ENCODE measurements at places on chromosomes 2 and 18. TPM values are rescaled to one million over a fixed set of nuclear protein-coding genes. Genes with fewer than 3 reads are reported as not detected.

Gene ANAPC1
- total RNA-seq, result 18.9 TPM

Gene ATP6V1C2
- total RNA-seq, result 0.06 TPM

Gene ACTG2
- total RNA-seq, result 0.17 TPM

Gene POTEE
- total RNA-seq, result 0.06 TPM

Gene CXCR4
- total RNA-seq, result 0.65 TPM

Gene TGFA
- 8.7 TPM for total RNA-seq

Gene NPHP1
- 8.8 TPM for total RNA-seq

All from A549 treated with RU486 at 1 μM for 4 hours (cell line).